ENCODE measurements at places on chromosomes 12 and 14.

DNA sequence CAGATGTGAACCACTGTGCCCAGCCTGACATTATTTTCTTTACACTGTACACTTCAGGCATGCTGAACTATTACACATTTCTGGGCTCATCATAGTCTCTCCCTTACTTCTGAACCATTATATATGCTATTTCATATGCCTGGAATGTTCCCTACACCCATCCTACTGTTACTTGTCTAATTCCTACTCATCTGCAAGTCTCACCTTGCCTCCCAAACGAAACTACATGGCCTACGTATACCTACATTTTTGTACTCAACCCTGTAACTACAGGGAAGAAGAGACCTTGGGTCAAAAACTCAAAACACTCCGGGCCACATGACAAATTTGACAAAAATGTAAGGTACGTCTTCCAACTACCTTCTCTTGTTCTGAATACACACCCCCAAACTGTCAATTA is 9.5 kb upstream of the EEA1 start:
- DNase-seq, result peak; percentile 98

- DNase-seq, result no peak
These were observed 301.6 kb downstream of the ATP23 start for GRCh38 chr12:58242796-58243630.

DNA sequence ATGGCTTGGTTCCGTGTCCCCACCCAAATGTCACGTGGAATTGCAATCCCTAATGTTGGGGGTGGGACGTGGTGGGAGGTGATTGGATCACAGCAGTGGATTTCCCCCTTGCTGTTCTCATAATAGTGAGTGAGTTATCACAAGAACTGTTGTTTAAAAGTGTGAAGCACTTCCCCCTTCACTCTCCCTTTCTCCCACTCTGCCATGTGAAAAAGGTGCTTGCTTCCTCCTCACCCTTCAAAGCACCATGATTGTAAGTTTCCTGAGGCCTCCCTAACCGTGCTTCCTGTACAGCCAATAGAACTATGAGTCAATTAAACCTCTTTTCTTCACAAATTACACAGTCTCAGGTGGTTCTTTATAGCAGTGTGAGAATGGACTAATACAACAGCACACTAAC is 5.3 kb upstream of the CEP128 start:
- no peak for DNase-seq

GRCh38 chr14:72753044-72753710 is 140.7 kb downstream of the DPF3 start:
- no peak for DNase-seq

DNA sequence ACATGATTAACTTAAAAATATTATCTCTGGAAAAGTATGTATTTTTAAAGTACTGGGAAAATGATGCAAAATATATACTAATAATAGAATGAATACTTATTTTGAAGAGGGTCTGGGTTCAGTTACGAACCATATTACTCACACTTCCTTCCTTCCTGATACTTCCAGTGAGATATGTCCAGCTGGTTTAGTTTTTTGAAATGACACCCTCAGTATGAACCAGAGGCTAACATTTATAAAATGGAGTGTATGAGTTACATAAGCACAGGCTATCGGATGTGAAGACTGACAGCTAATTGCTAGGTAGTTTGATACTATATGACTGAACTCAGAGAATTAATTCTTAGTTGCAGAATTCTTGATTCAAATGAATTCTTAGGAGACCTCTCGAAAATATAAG is 122.9 kb downstream of the OTOGL start:
- DNase-seq, result no peak

- DNase-seq, result no peak
These were observed 44.2 kb upstream of the RASSF3 start for GRCh38 chr12:64566122-64566521.

DNA sequence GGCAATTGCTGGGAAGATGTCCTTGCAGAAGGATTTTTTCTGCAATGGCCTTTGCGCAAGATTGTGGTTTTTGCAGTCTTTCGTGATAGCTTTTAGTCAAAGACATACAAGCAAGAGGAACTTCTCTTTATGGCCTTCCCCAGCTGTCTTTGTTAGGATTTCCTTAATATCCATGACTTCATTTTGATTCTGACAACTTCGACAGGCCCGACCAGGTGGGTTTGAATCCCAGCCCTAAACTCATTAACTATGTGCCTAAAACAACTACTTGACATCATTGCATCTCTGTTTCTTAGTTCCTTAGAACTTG is 13.3 kb upstream of the VRK1 start:
- DNase-seq, result peak; percentile 71

DNA sequence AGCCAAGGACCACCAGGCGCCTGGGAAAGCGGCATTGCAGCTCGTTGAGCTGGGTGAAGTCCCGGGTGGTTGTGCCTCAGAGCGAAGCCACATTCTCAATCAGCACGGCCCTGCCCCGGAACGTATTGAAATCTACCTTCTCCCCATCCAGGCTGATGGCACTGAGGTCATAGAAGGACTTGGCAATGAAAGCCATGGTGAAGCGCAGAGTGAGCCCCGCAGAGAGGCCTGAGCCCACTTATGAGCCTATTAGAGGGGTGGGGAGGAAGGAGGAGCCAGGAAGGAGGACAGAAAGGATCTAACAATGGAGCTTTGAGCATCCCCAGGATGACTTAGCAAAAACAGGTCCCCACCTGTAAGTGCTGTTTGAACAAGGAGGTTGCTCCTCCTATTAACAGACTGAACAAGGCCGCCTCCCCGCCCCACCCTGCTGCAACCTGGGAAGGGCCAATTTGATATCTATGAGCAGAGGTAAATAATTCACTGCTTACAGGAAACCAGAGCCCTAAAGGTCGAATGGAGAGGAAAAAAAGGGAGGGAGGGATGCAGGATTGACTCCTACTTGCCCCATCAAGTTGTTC is at the start of gene GPX2:
TSS of gene GPX2 (minus strand) at position 215 of the 581 bp plus-strand sequence. CDS start at position 196, 19 bp downstream.
- DNase-seq, result peak; percentile 66

GRCh38 chr12:119012179-119012578 is 30.8 kb downstream of the SRRM4 start:
- DNase-seq, result no peak

DNA sequence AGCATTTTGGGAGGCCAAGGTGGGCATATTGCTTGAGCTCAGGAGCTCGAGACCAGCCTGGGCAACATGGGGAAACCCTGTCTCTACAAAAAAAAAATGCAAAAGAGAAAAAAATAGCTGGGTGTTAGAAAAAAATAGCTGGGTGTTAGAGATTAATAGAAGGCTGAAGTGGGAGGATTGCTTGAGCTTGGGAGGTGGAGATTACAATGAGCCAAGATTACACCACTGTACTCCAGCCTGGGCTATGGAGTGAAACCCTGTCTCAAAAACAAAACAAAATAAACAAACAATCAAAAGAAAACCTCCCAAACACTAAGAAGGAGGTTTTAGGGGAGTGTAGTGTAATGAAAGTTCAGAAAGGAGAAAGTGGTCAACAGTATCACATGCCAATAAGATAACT is 202.1 kb downstream of the FLRT2 start:
- no peak for DNase-seq

GRCh38 chr14:103624860-103625259 is 4.2 kb upstream of the KLC1 start:
- peak; percentile 82 for DNase-seq

DNA sequence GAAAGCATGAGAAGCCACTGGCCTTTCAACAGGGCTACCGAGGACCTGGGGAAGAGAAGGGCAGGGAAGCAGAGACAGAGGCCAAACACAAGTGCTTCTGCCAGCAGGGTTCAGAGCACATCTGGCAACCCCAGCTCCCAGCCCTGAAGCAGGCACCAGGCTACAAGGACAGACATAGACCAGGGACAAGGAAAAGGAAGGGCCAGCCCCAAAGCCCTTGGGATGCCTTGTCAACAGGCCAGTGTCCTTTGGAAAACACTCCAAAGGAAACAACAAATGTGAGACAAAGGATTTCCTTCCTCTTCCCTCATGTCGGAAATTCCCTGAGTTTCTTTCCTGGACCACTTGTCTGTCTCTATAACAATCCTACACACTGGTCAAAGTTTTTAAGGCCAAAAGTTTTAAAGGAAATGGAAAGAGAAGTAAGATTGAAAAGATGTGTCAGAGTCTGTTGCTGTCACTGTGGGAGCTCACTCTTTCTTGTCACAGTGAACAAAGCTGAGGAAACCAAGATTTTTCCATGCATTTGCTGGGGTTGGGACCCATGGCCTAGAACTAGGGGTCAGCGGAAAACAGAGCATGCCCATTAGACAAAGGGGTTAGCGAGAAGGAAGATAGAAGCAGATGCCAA is 59.4 kb downstream of the TTC9 start:
- no peak for DNase-seq

DNA sequence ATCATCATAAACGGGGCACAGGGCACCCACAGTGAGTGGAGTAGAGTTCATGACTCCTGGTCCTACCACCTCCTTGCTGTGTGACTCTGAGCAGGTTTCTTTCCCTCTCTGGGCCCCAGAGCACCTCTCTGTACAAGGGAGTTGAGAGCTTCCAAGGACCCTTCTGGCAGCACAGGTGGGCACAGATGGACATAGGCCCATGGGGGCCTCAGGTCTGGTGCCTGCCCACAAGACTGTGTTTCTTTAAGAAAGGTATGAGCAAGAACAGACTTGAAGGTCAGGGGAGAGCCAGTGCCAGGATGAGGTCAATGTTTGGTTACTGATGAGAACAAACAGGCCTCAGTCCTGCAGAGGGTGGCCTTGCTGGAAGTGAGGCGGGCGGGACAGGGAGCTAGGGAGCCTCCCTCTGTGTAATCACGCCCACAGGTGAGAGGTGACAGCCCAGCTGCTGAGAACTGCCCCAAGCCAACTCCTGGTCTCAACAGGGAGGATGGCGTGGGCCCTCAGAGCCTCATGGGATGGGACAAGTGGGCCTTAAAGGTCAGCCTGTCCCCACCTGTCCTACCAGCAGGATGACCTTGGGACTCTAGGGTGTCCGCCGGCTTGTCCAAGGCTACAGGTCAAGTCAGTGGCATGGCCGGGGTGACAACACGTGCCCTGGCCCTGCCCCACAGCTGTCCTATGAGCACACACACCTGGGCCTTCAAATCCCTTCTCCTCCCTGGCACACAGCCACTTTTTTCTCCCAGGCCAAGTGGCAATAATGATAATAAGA is 49.1 kb downstream of the CCDC85C start:
- peak; percentile 28 for DNase-seq

GRCh38 chr14:33646692-33647260 is 304.1 kb downstream of the EGLN3 start:
- DNase-seq, result peak; percentile 84

GRCh38 chr12:109432431-109432830 is 44.7 kb downstream of the KCTD10 start:
- DNase-seq, result peak; percentile 87

DNA sequence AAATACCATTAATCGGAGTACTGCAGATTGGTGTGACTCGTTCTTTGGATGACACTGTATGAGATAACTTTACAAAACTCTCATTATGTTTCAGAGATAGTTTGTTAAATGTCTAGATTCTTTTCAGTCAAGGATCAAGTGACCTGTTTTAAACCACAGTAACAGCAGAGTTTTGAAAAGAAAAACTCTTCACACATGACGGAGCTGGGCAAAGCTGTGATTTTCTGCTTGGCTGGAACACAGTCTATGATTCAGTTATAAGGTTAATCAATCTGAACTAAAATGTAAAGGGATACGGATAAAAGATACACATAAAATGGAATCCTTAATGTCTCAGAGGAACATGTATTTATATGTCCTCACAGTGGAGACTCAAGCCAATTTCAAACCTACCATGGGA is 573.2 kb downstream of the PRKD1 start:
- no peak for DNase-seq

DNA sequence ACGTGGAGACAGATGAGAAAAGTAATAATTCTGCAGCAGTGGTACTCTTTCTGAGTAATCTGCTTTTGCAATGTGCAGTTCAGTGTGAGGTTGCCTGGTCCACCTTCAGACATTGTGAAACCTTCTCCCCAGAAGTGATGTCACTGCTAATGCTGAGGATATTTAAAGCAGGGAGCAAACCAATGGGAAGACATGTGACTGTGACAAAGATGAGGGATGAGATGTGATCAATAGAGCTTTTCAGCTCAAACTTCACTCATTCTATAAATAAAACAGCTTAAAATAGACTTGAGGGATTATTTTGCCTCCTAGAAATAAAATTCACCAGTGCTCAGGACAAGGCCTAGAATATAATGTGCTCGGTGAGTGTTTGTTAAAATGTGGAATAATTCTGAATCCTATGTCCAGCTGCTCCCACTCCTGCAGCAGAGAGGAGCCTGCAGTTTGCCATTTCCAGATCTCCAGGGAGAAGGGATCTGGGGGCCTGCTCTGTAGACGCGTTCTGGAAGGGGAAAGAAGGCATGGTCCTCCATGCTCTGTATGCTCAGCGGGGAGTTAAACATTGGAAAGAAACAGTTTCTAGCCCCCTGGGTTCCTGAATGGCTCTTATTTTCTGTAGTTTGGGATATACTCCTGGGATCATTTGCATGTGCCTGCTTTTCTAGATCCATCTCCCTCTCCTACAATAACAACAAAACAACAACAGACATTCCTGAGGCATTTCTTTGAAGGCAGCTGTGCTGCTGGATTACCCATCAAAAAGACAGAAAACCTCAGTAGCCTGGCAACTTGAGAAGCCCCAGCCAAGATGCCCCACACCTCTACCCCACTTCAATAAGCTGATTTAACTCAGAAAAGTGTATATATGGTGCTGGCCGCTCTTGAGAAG is 8.9 kb downstream of the SLC7A8 start:
- peak; percentile 73 for DNase-seq

GRCh38 chr14:67395876-67396189 is 16.1 kb downstream of the PLEK2 start:
- DNase-seq, result no peak

DNA sequence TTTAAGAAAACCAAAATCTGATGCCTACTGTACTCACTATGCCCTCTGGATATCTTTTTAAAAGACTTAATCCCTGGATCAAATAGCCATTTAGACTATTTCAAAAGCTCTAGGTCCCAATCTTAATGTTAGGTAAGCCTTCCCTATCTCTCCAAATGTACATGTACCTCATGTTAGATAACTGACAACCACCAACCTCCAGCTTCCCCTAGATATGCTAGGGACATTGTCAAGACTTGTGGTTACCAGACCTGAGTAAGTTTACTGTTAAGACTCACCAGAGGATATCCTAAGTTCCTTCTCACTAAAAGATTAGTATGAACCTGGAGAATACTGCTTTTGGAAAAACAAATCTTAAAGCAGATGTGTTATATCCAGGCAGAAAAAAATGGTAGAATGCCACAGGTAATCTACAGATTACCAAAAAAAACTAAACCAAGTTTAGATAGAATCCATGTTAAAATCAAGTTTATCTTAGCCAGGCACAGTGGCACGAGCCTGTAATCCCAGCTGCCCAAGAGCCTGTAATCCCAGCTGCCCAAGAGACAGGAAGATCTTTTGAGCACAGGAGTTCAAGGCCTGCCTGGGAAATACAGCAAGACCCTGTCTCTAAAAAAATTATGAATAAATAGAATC is 9.7 kb downstream of the NAP1L1 start:
- peak; percentile 8 for DNase-seq

DNA sequence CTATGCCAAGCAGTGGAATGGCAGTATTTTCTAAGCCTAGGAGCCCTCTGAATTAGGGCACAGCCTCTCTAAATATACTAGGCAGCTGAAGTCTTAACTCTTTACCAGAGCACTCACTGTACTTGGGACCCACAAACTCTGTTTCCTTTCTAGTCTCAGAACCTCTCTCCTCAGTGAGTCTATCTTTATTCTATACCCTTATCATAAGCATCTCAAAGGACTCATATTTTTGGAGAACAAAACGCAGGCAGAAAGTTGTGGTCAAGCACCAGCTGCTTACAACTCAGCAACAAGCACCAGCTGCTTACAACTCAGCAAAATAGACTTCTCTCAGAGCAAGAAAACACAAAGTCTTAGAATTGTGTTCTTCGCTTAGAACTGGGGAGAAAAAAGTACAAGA is 993 bp downstream of the CCDC196 start:
- DNase-seq, result no peak

- no peak for DNase-seq
These were observed 336.4 kb upstream of the FBXO33 start for GRCh38 chr14:39768589-39768988.

Measured in mammary epithelial cell (primary cell).